ENCODE measurements at places on chromosomes 2 and 18. TPM values are rescaled to one million over a fixed set of nuclear protein-coding genes. Genes with fewer than 3 reads are reported as not detected.

- DNase-seq, result no peak
These were observed 13.2 kb downstream of the ZNF804A start for GRCh38 chr2:184611361-184612085.

- DNase-seq, result no peak
These were observed 39.4 kb downstream of the HRH4 start for GRCh38 chr18:24499814-24500213.

DNA sequence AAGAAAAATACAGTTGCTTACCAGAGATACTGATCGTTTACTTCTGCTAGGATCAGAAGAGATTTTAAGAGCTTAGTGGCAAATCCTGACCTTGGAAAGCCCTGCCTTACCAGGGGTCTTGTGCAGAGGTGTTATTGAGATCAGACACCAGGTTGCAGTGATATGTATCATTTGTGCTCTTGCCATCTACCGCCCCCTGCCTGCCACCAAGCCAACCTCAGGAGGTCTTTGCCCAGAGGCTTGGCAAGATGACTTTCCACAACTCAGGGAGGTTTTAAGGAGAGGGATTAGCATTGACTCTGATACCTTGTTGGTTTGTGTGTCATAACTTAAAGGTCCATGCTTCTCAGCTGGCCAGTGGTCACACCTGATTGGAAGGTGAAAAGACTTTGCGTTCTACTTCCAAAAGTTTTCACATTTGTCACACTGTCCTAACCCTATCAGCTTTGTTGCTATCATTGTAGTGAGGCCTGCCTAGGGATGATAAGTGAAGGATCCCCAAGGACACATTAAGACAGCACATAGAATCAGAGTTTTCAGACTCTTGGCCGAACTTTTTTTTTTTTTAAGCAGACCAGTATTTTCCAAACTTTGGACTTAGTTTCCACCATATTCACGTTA, 46.2 kb upstream of the MGAT5 start:
- peak; percentile 33 for DNase-seq

AGXT gene
- total RNA-seq, result 0.36 TPM

GRCh38 chr18:5630057-5630899, 86.5 kb upstream of the EPB41L3 start:
- DNase-seq, result no peak

GRCh38 chr2:1738646-1739302, 5.5 kb downstream of the PXDN start:
- DNase-seq, result no peak

GRCh38 chr2:117714110-117714509, 100.4 kb upstream of the DDX18 start:
- DNase-seq, result no peak

DNA sequence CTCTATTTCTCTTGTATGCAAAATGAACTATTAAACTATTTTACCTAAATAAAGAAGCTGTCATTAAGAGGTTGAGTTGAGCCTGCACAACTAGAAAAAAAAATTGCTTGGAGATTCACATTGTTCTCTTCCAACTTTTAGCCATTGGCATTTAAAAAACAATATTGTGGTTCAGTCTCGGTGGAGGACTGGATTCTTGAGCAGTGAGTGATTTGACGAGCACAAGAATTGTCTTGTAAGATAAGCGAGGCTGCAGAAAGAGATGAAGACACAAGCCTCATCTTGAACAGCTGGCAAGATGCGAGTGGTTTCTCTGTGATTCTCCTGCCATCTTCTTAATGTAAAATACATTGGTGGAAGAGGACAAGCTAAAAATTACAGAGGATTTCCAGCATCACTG, 67.0 kb downstream of the GALR1 start:
- no peak for DNase-seq

GRCh38 chr18:58866773-58867150, 2.1 kb downstream of the ZNF532 start:
- no peak for DNase-seq

- DNase-seq, result no peak
These were observed 76.5 kb downstream of the CDCA7 start for GRCh38 chr2:173431191-173431590.

OSR1 gene
- 4.4 TPM for total RNA-seq

HOXD13 gene
- total RNA-seq, result not detected

CXCR2 gene
- not detected for total RNA-seq

- DNase-seq, result no peak
These were observed 8.5 kb downstream of the GEN1 start for GRCh38 chr2:17762451-17762850.

DNA sequence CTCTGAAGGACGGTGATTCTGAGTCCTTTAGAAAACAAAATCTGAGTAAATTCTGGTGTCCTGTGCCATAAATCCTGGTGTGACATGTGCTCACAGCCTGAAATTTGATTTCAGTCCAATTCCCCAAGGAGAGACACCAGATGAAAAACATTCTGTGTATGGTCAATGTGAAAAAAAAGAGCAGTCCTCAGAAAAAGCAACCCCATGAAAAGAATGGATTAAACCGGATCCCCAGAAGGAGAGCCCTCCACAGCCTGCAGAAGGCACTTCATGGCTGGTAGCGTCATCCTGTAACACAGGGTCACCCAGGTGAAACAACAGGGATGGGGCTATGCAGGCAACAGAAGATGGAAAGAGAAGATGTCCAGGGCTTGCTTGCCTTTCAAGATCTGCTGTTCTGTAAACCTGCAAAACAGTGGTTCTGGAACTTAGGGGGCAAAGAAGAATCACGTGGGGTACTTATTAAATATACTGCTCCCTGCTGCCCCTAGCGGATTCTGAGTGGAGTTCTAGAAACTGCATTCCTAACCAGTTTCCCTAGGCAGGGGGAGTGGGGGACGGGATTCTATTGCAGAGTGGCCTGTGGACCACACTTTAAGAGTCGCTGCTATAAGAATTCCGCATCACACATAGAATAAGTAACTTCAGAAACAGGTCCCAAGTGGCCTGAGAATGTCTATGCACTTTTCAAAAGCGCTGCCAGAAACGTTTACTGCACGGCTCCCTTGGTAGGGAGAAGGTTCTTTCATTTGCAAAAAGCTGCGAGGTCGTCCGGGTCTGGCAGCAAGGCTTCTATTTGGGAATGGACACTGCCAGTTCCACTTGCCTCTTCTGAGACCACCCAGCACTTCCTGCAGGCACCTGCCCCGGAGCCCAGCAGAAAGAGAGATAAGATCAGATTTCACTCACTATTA, 118.9 kb upstream of the ARL5A start:
- no peak for DNase-seq

GRCh38 chr18:28338316-28338715, 161.4 kb upstream of the CDH2 start:
- no peak for DNase-seq

- DNase-seq, result no peak
These were observed 20.6 kb downstream of the CROCC2 start for GRCh38 chr2:240926516-240927389.

DNA sequence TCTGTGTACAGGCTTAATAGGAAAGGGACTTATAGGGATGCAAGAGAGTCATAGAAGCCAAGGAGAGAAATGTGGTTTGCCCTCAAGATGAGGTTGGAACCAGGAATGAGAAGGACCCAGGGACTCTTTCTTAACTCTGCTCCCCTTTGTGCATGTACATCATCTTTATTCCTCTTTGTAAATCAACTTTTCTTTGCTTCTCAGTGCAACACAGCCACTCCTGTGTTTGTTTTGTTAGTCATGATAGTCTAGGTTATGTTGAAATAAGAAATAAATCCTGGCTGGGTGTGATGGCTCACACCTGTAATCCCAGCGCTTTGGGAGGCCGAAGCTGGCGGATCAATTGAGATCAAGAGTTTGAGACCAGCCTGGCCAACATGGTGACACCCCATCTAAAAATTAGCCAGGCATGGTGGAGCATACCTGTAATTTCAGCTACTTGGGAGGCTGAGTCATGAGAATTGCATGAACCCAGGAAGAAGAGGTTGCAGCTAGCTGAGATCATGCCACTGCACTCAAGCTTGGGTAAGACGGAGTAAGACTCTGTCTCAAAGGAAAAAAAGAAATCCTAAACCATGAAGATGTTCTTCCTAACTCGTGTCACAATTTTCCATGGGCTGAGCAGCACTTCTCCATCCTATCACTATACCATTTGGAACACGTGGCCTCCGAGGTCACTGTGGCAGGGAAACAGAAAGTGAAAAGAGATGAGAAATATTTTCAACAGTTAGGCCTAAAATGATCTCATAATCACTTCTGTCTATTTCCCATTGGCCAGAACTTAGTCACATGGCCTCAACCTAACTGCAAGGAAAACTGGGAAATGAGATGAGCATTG, 73.0 kb upstream of the TMEM17 start:
- DNase-seq, result peak; percentile 78

CYP27C1 gene
- total RNA-seq, result 5.7 TPM

GRCh38 chr2:169478339-169478738, 955 bp upstream of the BBS5 start:
- no peak for DNase-seq

DYSF gene
- total RNA-seq, result 0.31 TPM

DNA sequence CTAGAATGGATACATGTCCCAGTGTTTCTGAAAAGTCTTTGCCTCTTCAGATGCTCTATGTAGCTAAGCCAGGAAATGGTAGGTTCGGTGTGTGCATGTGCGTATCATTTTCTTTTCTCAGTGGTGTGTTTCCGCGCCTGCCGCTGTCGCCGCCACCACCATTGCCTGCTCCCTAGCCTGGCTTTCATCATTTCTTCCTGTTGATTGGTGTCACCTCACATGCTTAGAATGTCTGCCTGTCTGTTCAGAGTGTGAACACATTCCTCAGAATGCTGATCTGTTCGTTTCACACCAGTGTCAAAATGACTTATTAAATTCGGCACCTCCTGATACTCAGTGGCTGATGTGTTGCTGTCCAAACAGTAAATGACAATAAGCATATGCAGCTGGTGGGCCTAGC, 255.2 kb upstream of the SPRED2 start:
- DNase-seq, result no peak

GRCh38 chr2:97714084-97714949, 941 bp downstream of the ZAP70 start:
- no peak for DNase-seq

Data from Panc1 (cell line).